ENCODE measurements at places on chromosomes 6 and 20.

DNA sequence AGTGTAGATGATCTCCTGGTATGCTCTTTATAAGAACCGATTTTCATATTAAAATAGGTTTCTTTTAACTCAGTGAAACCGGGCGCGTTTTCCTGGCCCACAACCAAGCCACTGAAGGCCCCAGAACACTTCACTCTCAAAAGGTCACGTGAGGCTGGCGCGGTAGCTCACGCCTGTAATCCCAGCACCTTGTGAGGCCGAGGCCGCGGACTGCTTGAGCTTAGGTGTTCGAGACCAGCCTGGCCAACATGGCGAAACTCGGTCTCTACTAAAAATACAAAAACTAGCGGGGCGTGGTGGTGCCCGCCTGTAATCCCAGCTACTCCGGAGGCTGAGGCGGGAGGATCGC, 402 bp upstream of the TAF8 start:
- DNase-seq: no peak

GRCh38 chr6:35079311-35080000, 61.7 kb downstream of the TCP11 start:
- DNase-seq: no peak

- DNase-seq: no peak
These were observed 173.4 kb downstream of the SLC16A10 start for GRCh38 chr6:111260570-111261298.

DNA sequence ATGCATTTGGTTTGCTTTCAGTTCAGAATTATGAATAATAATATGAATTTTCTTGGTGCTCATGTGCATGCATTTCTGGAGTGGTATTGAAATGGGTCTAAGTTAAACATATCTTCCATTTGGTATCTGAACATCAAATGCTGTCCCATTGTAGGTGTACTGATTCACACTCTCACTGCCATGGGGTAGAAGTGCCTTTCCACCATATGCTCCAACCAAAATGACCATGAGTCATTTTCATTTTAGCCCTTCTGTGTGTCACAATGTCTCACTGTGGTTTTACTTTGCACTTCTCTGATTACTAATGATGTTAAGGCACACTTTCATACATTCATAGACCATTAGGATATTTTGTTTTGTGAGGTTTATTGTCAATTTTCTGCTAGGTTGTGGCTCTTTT, 211.9 kb downstream of the HAO1 start:
- no peak for DNase-seq

DNA sequence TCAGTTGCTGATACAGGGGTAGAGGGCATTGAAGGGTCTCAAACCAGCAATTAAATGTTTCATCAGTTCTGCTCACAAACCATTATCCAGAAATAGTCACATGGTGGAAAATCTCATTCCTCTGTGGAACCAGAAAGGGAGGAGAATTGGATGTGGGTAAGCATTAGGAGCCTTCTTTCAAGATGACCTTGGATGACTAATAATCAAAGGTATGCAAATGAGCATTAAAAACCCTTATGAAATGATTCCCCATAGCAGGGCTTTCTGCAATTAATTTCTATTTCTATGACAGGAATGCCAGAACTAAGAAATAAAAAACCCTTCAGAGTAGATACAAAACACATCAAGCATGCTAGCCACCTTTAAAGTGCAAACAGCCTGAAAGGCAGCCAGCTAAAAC, 37.4 kb upstream of the HCRTR2 start:
- no peak for DNase-seq

DNA sequence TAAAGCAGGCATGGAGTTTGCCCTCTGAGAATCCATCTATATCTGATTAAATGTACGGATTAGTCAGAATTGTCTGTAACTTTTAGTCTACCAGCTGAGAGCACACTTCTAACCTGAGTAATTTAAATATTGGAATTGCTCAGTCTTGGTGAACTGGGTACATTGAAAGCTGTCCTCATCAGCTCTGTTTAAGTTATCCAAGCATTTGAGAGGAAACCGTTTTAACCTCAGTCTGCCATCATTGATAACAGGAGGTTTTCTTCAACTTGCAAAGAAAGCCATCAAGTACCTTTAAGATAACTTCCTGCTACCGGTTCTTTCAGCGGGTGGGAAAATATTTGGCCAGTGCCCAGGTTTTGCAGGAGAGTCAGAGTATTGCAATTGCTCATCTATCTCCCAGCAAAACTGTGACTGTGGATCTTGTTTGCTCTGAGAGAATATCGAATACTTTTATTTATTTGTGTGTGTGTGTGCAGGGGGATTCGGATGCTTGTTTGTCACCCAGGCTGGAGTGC, 31.1 kb upstream of the F13A1 start:
- DNase-seq: no peak

- DNase-seq: no peak
These were observed 143.1 kb downstream of the RNF144B start for GRCh38 chr6:18530201-18530600.

- DNase-seq: no peak
These were observed 94.7 kb downstream of the PHF3 start for GRCh38 chr6:63730311-63730710.

GRCh38 chr20:37202267-37202943, 23.1 kb upstream of the MROH8 start:
- no peak for DNase-seq

DNA sequence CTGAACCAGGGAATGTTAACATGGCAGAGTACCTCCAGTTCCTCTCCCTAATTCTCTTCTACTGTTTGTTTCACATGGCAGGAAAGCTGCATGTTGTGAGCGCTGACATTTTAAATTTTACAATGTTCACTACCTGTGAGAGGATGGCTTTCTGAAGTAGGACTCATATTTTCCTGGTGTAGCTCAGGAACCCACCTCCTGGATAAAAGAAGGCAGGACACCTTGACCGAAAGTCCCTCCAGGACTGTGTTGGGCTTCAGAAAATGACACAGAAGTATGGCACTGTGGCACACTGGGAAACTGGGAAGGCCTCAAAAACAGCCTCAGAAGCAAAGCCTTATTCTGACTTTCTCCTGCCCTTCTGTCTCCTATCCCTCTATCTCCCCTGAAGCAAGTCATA, 33.3 kb downstream of the PTPRK start:
- DNase-seq: no peak

DNA sequence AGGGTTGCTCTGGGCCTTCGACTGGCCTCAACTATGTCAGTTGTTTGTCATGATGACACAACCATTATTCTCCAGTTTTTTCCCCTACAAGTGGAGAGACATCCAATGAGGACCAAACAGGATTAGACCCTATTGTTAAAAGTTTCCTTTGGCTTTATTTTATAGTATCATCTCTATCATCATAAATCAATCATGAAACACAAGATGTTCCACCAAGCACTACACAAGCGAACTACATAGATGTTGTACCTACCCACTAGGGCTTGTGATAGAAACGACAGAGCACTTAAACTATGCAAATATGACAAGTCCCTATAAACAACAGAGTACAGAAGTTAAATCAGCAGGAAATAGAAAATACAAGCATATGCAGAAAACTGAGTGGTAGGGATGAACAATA, 422.5 kb upstream of the MARCKS start:
- no peak for DNase-seq

- no peak for DNase-seq
These were observed 100.1 kb downstream of the GRM4 start for GRCh38 chr6:34045771-34046170.

DNA sequence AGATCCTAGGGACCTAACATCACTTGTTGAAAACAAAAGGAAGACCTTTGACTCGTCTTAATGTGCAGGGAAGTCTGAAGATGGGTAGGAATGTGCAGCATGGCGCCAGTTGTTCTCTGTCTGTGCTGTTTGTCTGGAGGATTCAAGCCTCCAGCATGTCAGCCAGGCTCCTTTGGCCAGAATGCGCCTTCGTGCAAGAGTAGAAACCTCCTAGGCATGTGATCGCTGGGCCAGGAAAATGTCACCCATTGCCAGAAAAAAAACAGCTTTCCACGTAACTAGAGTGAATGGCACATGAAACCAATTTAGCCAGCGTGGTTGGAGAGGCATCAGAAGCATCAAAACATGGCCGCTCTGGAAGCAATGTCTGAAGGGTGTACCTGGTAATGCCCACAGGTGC, 132.7 kb downstream of the EDN1 start:
- no peak for DNase-seq

GRCh38 chr20:41248368-41249024, 69.0 kb downstream of the ZHX3 start:
- no peak for DNase-seq

GRCh38 chr20:63006540-63007359, at the start of gene BHLHE23:
TSS of gene BHLHE23 (minus strand) at chr20:63006964. CDS start at chr20:63006774, 190 bp downstream.
- no peak for DNase-seq

- no peak for DNase-seq
These were observed 95.4 kb downstream of the ADGRB3 start for GRCh38 chr6:68730291-68731054.

GRCh38 chr20:51495921-51496545, 46.5 kb downstream of the NFATC2 start:
- DNase-seq: no peak

DNA sequence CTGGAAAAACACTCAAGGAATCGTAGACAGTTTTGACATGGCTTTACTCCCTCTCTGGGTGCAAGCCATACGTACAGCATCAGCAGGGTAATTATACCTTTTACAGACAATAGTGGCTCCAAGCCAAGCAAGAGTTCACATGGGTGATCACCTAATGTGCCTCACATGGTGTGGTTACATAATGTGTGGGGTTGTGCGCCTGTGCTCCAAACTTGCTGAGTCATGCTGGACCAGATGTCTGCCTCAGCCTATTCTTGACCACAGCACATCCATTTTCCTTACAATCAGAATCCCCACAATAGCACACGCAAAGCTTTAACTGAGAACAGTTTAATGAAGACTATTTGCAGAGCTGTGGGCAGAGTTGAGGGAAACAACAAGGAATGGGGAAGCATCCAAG, 74.5 kb downstream of the ALDH8A1 start:
- no peak for DNase-seq

DNA sequence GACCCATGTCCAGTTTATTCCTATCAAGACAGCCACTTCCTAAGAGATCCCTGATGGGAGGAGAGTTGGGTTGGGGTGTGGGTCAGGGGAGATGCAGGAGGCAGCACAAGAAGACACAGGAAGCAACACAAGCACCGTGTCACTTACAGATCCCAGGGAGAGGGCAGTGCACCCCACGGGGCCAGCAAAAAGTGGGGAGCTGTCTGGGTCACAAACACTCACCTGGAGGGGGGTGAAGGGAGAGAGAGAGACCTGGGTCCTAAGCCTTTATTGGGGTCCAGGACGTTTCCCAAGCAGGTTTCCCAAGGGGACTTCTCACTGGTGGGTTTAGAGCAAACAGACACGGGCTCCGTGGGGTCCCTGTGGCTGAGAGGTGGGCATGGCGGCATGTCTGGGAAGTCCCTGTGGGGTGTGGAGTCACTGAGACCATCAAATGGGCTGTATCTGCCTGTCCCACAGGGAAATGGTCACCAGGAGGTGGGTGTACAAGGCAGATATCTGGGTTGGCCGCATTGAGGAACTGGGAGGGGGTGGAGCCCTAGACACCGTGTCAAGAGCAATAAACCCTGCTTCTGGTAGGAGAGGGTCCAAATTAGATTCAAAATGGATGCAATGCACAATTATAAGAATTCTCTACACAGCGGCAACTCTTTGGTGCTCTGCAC, 1.6 kb upstream of the CD93 start:
- no peak for DNase-seq

DNA sequence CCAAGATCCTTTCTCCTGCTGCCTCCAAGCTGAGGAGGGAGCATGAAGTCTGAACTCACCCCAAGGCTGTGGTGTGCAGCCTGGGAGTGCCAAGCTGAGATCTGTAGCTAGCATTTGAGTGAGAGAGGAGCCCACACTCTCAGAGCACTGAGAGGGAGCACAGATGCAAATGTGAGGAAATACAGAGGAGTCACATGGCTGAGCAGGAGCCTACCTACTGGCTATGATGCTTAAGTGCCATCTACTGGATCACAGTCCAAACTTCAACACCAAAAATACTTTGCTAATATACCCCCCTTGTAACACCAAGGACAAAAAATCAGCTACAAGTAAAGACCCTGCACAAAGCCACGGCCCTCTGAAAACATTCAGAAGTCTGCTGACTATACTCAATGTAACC, 94.4 kb upstream of the IMPG1 start:
- no peak for DNase-seq
